Keratinocyte (primary cell): ENCODE measurements at places on chromosomes 6 and 20. TPM values are rescaled to one million over a fixed set of nuclear protein-coding genes. Genes with fewer than 3 reads are reported as not detected.
A peak's percentile ranks its signal among the peaks of the same experiment; 100 is the strongest.

Gene TREML2
- 0.03 to 0.08 TPM (median 0.03 TPM) in 3 replicates for polyA plus RNA-seq

Gene HFE
- 13.8 to 18.6 TPM (median 18.4 TPM) in 3 replicates for polyA plus RNA-seq

Gene DCDC2
- polyA plus RNA-seq = 0.03 to 0.10 TPM (median 0.08 TPM) in 3 replicates

Gene HTR1E
- polyA plus RNA-seq = not detected in 3 replicates

Gene RNF39
- polyA plus RNA-seq = 2.8 to 4.4 TPM (median 4.2 TPM) in 3 replicates

DNA sequence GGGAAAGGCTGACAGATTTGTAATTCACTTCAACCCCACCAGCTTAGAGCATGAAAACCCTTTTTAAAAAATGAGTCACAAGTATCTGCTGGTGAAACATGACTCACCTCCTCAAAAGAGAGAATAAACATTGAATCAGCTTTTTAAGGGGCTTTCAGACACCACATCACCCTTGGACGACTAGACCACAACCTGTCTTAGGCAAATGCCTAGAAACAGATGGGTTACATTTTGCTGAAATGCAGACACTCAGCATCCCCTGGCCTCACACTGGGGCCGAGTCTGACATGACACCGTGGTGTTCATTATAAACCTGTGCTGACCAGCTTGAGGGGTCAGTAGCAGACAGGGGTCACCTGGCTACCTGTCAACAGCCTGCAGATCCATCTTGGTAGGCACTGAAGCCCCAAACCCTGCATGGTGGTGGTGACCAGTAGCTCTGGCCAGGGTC, 175.3 kb upstream of the CST7 start:
- DNase-seq = peak; percentile 73

DNA sequence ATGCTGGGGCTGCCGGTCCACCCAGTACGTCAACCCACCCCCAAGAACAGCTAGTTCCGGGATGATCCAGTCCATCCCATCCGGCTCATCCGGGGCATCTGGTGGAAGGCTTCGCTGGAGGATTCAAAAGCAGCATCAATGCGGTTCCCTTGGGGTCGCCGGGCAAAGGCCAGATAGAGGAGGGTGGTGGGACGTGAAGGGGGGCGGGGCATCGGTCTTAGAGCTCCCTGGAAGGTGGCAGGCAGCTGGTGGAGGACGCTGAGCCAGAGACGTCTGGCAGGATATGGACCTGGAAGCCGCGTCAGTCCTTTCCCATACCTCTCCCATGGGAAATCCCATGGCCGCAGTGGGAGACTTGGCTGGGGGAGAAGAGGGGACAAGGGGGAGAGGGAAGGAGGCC, 1500.8 kb upstream of the DEFB115 start:
- DNase-seq = no peak

DNA sequence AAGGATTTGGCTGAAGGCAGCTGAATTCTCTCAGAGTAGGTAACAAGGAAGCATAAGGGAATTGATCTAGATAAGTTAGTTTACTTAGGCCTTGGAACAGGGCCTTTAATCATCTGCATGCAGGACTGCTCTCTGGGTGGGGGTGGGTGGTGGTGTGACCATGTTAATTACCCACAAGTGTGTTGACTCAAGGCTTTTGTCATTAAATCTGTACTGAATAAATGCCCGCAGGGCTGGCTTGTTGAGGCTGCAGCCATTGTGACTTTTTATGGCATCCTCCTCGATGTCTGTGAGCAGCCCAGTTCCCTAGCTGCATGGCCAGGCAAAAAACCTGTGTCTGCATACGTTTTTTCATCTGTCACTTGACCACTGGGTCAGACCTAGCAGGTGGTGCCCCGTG, 63.5 kb upstream of the ASCC3 start:
- no peak for DNase-seq

- no peak for DNase-seq
Observed at GRCh38 chr6:125222531-125223455, 69.2 kb downstream of the TPD52L1 start.

- DNase-seq = no peak
Observed at GRCh38 chr6:62324834-62325233, 38.8 kb upstream of the KHDRBS2 start.

GRCh38 chr20:3374296-3374695, 33.2 kb downstream of the DNAAF9 start:
- DNase-seq = no peak
